ENCODE measurements at places on chromosomes 12 and 14.

GRCh38 chr12:1838994-1839365 is 18.6 kb downstream of the LRTM2 start:
- no peak for DNase-seq

DNA sequence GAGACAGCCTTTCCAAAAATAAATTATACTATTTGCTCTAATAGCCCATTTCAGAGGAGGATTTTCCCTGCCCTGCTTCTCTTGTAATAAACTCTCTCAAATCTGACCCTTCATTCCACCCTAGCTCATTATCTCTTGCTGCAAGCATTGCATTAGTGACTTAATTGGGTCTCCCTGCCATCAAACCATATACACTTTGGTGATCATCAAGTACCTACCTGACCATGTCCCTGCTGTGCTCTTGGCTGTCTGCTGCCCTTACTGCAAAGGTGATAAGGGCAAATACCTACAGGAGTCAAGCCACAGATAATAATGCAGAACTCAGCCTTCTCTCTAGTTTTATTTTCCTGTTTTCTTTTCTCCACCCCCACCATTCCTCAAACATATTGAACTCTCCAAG is 88.4 kb downstream of the LIN7A start:
- peak; percentile 35 for DNase-seq

DNA sequence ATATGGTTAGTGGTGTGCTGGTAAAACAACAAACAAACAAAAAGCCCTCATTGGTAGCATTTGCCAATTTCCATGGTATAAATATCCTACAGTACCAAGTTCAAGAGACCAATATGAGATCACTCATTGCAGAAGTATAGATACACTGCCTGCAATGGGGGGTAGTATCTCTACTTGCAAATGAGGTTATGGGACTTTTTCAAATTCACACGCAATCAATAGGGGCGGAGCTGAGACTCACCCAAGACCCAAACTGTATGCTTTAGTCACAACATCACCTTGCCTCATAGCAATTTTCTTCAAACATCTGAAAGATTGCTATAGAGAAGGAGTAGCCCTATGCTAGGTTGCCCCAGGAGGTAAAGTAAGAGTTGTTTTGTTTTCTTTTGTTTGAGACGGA is 93.7 kb downstream of the VCPKMT start:
- no peak for DNase-seq

DNA sequence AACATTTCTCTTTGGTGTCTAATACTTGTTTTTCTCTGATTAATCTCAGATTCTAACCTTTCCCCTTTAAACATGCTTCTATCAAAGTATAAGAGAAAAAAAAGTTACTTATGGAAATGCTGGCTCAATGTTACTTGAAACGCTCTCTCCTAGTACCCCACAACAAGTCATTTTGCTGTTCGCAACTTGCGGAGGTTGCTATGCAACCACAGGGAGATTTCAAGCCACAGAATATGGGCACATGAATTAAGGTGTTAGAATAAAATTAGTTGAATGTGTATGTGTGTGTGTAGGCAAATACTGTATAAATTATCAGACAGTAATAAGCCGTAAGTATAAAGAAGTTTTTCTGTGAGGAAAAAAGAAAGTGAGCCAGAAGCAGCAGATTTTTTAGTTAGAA is 80.6 kb downstream of the CCDC59 start:
- no peak for DNase-seq

- peak; percentile 15 for DNase-seq
Measured at GRCh38 chr12:119659289-119659897, 8.5 kb upstream of the PRKAB1 start.

- DNase-seq = peak; percentile 48
Measured at GRCh38 chr12:26987634-26988424, 26.4 kb downstream of the TM7SF3 start.

DNA sequence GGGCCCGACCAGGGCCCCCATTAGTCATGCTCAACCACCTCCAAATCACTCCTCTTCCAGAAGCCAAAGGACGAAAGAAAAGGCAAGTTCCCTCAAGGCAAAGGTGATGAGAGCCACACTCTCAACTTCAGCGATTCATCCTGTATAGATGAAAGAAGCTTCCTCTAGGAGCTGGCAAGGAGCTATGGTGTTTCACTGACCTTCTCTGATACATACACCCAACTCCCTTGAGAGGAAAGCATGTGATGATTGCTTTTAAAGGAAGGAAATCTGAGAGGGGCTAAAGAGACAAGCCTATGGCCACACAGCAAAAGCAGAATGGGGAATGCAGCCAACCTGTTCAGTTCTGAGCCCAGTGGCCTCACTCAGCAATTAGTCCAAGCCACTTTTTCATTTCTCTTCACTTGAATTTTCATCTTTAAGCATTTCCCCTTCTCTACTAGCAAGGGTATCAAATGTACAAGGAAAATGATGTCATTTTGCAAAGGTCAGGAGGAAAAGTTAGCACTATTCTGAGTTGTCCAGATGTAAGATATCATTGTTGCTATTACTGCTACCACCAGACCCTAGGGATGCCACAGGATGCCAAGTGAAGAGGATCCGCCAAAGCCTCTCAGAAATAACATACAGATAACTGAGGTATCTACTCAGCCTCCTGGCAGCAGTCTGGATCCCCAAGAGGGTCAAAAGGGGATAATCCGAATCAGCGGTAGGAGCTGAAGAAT is 82.5 kb downstream of the MAP3K9 start:
- DNase-seq = no peak

DNA sequence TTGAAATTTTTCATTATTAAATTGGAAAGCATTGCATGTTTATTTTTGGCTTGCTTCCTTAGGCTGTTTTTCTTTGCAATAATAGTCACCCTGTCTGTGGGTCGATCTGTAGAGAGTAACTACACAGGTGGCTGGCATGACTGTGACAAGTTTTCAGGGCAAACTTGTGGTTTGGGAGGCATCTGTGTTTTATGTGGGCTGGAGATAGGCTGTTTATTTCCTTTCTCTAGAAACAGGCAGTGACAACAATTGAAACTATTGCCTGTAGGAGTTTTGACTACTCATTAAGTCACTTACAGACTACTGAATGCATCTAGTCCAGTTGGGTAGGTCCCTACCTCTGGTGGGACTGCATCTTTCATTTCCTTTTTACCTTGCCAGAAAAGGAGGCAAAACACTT is 155.6 kb downstream of the DYRK2 start:
- no peak for DNase-seq

- no peak for DNase-seq
Measured at GRCh38 chr12:65217086-65217485, 47.7 kb downstream of the LEMD3 start.

DNA sequence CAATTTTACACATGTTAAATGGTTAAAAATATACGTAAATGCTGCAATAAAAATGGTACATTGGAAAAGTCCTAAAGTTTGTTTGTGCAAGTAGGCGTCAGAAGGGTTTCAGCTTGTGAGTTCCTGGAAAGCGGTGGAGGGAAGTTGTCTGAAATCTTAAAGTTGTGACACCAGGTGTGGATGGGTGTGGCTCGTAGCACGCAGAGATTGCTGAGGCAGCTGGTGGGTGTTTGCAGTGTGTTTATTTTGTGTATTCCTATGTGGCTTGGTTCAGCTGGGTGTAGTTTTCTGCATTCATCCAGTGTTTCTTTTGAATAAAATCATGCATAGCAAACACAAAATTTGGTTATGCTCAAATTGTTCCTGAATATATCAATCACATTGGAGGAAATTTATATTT is 136.8 kb upstream of the TBX3 start:
- DNase-seq = no peak

- DNase-seq = no peak
Measured at GRCh38 chr12:111975161-111975931, 37.6 kb downstream of the TMEM116 start.

DNA sequence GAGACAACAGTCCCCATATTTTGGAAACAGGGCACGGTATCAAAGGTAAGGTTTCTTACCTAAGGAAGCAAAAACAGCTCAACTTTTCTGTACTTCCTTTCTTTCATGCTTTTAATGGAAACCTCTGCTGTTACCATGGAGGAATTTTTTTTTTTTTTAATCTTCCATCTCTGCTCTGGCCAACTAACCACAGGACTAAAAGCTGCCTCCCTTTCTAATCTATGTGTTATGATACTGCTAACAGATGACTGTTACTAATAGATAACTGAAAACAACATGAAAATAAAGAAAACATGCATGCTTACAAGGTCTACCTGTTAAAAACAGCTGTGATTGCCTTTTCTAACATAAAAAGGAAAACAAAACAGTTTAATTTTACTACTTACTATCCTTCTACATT is 168.4 kb downstream of the SOX5 start:
- no peak for DNase-seq

GRCh38 chr14:22897357-22897756 is 14.3 kb downstream of the REM2 start:
- no peak for DNase-seq

- DNase-seq = no peak
Measured at GRCh38 chr14:55121628-55122439, 7.2 kb upstream of the LGALS3 start.

DNA sequence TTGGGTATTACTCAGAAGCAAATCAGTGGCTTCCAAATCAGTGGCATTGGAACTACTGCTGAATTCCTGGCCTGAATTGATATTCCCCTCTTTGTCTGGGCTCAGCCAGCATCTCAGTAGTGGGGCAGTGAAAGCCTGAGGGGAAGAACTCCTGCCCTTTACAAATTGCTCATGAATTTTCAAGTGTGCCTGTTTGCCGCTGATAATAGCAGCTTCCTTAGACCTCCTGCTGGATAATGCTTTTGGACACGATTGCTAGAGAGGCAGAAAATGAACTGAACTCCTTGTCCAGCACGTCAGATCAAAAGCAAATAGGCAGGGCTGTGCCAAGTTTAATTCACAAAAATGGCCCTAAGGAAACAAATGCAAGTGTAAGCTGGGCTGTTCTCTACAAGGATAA is 91.3 kb upstream of the GZMB start:
- DNase-seq = peak; percentile 97

- DNase-seq = no peak
Measured at GRCh38 chr14:74474376-74474775, 18.7 kb downstream of the NPC2 start.

Data from DMS79 treated with DMSO at 0.1 percent for 48 hours (cell line).